ENCODE measurements at places on chromosomes 2 and 18.

GRCh38 chr2:85680707-85681371 is 12.8 kb upstream of the SFTPB start:
- no peak for DNase-seq

DNA sequence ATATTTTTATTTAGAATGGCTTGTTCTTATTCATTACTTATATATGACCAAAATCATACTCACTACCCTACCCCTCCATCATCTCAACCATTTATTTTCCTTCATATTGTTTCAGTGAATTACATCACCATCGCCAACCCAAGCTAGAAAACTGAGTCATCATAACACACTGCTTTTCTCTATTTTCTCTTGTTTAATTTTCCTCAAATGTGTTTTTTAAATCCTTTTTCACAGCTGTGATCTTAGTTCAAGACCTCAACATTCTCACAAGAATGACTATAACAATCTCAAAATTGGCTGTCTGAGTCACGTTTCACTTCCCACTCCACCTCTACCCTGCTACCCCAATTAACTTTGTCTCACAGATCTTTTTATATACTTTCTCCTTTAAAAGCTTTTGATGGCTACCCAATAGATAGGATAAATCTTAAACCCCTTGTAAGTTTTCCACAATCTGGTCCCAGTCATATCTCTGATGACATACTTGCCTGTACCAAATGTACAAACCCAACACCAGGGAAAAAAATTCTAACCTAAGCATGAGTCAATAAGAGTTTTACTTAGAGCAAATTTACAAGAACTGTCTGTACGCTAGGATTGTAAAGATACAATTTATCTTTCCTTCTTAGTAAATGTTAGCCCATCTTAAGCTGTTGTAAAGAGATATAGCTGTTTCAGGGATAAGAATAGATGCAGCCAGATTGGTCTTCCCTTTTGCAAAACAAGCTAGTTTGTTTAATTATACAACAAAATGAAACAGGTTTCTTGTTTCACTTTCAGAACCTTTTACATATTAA is 635.1 kb upstream of the SLC39A10 start:
- DNase-seq: no peak

- DNase-seq: no peak
Measured at GRCh38 chr18:8069708-8070107, 502.6 kb downstream of the PTPRM start.

GRCh38 chr2:216787851-216788540 is 71.9 kb downstream of the TNP1 start:
- no peak for DNase-seq

DNA sequence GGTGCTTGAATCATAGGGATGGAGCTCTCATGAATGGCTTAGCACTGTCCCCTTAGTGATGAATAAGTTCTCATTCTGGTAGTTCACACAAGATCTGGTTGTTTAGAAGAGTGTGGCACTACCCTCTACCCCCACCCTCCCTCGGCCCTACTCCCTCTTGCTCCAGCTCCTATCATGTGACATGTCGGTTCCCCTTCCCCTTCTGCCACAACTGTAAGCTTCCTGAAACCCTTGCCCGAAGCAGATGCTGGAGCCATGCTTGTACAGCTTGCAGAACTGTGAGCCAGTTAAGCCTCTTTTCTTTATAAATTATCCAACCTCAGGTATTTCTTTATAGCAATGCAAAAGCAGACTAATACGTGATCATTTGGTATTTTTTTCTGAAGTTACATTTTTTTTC is 1012.6 kb downstream of the BCL11A start:
- DNase-seq: no peak

DNA sequence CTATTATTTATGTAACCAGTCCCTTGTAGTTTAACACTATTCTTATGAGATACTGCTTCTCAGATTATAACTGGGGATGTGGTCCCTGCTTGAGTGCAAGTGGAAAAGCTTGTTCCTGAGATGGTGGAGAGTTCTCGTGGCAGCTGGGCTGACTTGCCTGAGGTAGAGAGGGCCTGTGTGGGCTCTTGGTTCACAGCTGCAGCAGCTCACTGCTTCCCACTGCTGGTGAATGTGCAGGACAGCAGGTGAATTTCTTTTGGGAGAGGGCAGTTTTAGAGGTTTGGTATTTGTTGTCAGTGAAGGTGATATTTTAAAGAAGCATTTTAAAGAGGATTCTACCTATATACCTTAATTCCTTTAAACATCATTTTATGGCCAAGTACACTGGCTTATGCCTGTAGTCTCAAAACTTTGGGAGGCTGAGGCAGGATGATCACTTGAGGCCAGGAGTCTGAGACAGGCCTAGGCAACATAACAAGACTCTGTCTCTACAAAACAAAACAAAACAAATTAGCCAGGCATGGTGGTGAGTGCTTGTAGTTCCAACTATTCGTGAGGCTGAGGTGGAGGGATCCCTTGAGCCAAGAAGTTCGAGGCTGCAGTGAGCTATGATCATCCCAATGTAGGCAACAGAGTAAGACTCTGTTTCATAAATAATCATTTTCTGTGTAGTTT is 94.8 kb downstream of the MTA3 start:
- no peak for DNase-seq

Data from bone marrow (tissue), 2 donors.